ENCODE measurements at places on chromosomes 4 and X.

DNA sequence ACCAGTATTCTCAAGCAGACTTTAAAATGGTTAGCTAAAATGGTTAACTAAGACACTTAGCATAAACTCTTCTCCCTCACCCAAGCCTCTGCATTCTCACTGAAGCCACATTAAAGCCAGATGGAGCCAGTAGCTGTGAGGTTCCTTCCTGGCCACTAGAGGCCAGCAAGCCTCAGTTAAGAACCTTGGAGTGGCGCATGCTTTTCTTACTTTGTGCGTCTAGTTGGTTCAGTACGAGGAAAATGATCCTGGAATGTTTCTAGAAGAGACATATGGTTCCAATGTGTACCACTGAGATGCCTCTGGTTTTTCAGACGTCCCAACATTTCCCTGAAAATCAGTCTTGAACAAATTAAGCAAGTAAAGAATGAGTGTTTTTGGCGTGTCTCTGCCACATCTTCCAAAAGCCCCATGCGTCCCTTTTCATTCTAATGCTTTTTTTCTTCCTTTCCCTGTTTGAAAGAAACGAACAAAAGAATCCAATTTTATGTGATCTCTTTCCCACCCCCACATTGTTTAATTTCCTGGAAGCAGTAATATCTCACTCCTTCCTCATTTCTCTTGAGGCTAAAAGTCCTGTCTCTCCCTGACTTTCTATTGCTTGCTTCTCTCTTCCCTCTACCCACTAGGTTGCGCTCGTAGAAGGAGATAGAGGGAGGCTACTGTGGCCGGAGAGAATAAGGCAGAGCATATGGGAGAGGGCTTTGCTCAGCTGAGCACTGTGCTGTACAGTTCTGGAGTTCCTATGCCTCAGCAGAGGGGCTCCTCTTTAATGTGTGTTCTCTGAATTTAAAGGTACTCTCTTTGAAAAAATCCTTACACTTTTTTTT, 82.9 kb upstream of the TAB3 start:
- peak; percentile 17 for DNase-seq

DNA sequence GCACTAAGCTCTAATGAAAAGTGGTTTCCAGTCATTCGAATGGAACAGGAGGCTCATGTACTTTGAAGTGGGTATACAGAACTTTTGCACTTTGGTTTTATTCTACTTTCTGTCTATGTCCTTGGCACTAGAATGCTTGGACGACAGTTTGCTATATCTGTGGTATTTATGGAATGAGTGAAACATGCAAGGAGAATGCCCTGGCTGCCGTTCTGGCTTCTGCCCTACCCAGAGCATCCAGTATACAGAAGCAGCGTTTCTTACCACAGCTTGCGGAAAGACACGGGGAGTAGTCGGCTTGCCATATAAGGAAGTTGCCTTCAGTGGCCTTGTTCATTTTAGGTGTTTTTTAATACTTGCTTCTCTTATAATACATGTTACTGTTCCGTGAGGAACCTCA, 98.0 kb downstream of the TBL1X start:
- no peak for DNase-seq

DNA sequence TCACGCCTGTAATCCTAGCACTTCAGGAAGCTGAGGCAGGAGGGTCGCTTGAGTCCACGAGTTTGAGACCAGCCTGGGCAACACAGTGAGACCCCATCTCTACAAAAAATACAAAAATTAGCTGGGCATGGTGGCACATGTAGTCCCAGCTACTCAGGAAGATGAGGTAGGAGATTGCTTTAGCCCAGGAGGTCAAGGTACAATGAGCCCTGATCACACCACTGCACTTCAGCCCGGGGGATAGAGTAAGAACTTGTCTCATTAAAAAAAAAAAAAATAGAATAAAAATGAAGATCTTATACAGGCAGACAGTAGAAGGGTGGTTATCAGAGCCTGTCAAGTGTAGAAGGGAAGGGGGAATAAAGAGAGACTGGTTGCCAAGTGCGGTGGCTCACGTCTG, 116.9 kb downstream of the PDS5A start:
- no peak for DNase-seq

- peak; percentile 60 for DNase-seq
Measured at GRCh38 chrX:71618303-71618721, at the start of gene CXCR3. Gene CXCR3, minus strand, starts transcription at chrX:71618511. Its CDS starts 62 bp downstream, at chrX:71618449.

GRCh38 chr4:108060164-108060563, 70.5 kb downstream of the HADH start:
- DNase-seq: peak; percentile 30

Measured in CD4-positive, alpha-beta T cell treated with Interleukin-6 for 4 hours (primary cell).